Central memory CD8-positive, alpha-beta T cell (primary cell): ENCODE measurements at places on chromosomes 11 and 22.

DNA sequence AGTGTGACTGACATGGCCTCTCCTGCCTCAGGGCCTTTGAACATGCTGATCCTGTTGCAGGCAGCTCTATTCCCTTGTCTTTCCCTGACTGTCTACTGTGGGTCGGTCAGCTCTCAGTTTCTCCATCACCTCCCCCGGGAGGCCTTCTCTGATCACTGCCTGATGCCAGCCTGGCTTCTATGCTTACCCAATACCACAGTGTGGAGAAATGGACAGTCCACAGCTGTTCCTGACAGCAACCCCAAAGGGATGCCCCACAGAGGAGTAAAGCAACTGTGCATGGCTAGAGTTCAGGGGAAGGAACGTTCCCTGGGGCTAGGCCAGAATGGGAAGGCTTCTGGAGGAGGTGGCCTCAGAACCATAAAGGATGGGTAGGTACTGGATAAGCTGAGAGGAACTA, 354.3 kb downstream of the MIAT start:
- H3K27me3 ChIP-seq: no peaks in the 10 kb centered on the region
- no peak for DNase-seq
- no peak overlapping the region for H3K4me3 ChIP-seq
- H3K4me1 ChIP-seq: no peaks in the 10 kb centered on the region
- no peaks in the 10 kb centered on the region for H3K36me3 ChIP-seq

DNA sequence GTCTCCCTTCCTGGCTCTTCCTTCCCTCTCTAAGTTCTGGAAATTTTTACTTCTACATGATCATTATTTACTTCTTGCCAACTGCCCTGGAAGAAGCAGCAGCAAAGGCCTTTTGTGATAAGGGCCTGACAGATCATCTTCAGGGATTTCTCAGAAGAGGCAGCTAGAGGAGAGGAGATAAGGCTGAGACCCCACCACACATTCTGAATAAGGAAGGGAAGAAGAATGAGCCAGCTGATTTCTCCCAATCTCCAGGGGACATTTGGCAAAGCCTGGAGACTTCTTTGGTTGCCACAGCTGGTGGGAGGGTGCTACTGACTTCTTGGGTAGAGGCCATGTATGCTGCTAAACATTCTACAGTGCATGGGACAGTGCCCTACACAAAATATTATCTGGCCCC, 122.4 kb upstream of the OR9Q1 start:
- no peak overlapping the region for H3K4me3 ChIP-seq
- peaks cover 51% of the 10 kb centered on the region for H3K27me3 ChIP-seq
- H3K27ac ChIP-seq: no peak overlapping the region
- no peaks in the 10 kb centered on the region for H3K36me3 ChIP-seq

- peaks cover 21% of the 10 kb centered on the region for H3K27me3 ChIP-seq
- no peak overlapping the region for H3K4me3 ChIP-seq
- H3K4me1 ChIP-seq: no peaks in the 10 kb centered on the region
Observed at GRCh38 chr11:133826866-133827265, 18.4 kb downstream of the SPATA19 start.

- peaks cover 40% of the 10 kb centered on the region for H3K27me3 ChIP-seq
- no peak for DNase-seq
- H3K36me3 ChIP-seq: no peaks in the 10 kb centered on the region
- H3K27ac ChIP-seq: no peak overlapping the region
- H3K4me1 ChIP-seq: no peaks in the 10 kb centered on the region
- no peak overlapping the region for H3K4me3 ChIP-seq
Observed at GRCh38 chr22:32617271-32617670, 142.7 kb downstream of the FBXO7 start.

GRCh38 chr11:84549217-84549616, 1077.9 kb downstream of the DLG2 start:
- no peak for DNase-seq
- H3K4me3 ChIP-seq: no peak overlapping the region
- H3K4me1 ChIP-seq: no peaks in the 10 kb centered on the region
- no peak overlapping the region for H3K27ac ChIP-seq
- no peaks in the 10 kb centered on the region for H3K27me3 ChIP-seq

- H3K27me3 ChIP-seq: peaks cover 23% of the 10 kb centered on the region
- no peak overlapping the region for H3K27ac ChIP-seq
- no peaks in the 10 kb centered on the region for H3K36me3 ChIP-seq
- no peak for DNase-seq
- H3K4me1 ChIP-seq: no peaks in the 10 kb centered on the region
- no peak overlapping the region for H3K4me3 ChIP-seq
Observed at GRCh38 chr11:75655605-75656004, 13.2 kb downstream of the MAP6 start.

DNA sequence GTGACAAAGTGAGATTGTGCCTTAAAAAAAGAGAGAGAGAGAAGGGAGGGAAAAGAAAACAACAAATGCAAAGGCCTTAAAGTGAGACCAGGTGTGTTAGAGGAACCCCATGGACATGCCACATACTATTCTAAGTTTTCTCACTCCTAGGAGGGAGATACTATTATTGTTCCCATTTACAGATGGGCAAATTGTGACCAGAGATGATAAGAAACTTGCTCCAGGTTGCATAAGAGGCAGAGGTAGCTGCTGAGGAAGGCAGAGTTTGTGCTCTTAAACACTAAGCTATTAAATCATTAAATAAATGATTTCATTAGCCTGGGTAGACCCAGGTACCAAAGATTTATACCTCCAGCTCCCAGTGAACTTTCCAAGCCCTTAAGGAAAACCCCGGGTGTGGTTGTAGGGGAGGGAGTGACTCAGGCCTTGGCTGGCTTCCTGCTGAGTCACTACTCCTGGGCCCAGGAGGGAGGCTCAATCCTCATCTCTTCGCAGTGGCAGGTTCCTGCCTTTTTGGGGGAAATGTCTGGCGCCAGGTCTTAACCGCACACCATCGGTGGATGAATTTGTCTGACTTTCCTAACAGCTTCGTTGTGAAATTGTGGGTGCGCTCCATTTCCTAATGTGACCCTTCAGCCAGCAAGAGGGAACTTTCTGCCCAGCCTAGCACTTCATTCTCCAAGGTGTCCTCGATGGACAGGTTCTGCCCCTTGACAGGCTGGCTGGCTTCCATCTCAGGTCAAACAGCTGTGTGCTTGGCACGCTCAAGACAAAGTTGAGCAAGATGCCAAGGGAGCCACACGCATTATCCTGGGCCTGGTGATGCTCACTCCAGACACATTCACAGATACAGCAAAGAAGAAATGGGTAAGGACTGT, 33.4 kb upstream of the PTPRJ start:
- peaks cover 5% of the 10 kb centered on the region for H3K36me3 ChIP-seq
- H3K4me1 ChIP-seq: peaks cover 17% of the 10 kb centered on the region
- H3K27ac ChIP-seq: no peak overlapping the region
- no peak for DNase-seq
- no peak overlapping the region for H3K4me3 ChIP-seq

DNA sequence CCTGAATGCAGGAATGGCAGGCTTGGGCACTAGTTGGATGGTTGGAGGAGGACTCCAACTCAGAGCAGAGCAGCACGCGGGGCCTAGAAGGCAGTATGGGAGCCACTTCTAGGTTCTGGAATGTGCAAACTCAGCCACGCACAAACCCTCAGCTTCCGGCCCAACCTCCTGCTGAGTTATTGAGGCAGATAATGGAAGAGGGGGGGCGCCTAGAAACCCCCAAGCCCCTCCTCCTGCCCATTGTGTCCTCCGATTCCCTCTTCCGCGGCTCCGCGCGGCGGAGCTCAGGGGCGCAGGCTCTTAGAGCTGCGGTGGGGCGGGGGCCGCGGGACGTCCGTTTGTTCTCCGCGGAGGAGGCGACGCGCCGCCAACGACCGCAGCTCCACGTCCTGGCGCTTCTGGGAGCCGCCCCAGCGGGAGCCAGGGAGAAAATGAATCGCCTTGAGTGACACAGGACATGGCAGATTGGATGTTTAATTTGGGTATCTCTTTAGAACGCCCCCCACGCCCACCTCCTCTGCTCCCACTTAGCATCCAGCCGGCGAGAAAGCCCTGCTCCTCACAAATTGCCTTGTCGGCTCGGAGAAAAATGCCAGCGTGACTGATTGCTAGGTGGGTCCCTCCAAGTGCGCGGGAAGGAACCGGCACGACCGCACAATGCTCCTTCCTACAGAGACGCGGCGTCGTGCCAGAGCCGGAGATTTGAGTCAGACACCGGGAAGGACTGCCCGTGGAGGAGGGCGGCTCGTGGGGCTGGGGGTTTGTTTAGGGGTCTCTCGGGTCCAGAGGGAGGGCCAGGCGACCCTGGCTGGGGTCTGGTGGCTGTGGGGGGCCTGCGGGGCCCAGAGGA, 144.6 kb downstream of the NECTIN1 start:
- H3K36me3 ChIP-seq: no peaks in the 10 kb centered on the region
- H3K4me3 ChIP-seq: no peak overlapping the region
- DNase-seq: no peak
- H3K4me1 ChIP-seq: no peaks in the 10 kb centered on the region

GRCh38 chr22:32692371-32692770, 109.1 kb upstream of the TIMP3 start:
- H3K36me3 ChIP-seq: peaks cover 2% of the 10 kb centered on the region
- no peaks in the 10 kb centered on the region for H3K4me1 ChIP-seq
- no peak overlapping the region for H3K4me3 ChIP-seq
- peaks cover 62% of the 10 kb centered on the region for H3K27me3 ChIP-seq
- DNase-seq: no peak

DNA sequence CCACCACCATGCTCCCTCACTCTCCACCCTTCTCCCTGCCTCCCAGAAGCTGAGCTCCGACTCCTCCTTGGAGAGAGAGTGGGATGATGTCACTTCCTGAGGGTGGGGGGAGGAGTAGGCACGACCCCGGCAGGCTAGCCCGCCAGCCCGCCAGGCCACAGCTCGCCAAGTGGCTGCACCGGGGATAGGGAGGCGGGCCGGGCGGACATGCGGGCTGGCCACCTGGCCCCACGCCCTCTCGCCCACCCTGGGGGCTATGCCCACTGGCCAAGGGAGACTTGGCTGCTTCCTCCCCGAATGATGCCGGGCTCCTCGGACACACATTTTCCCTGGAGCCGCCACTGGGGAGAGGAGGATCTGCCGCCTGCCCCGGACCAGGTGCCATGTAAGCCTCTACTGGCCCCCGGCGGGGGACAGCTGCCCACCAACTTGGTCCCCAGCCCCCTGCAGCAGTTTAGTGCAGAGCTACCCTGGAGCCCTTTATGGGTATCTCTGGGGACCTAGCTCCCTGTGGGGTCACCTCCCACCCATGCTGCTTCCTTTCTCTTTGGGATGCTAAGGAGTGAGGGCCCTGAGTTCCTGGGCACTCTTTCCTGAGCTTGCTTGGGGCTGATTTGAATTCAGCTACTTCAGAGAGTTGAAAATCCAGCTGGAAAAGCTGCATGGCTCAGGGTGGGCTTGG, 33.7 kb upstream of the MYRF start:
- peaks cover 3% of the 10 kb centered on the region for H3K36me3 ChIP-seq
- no peak overlapping the region for H3K4me3 ChIP-seq
- no peaks in the 10 kb centered on the region for H3K4me1 ChIP-seq
- no peak for DNase-seq

- DNase-seq: peak; percentile 22
- no peaks in the 10 kb centered on the region for H3K4me1 ChIP-seq
- H3K36me3 ChIP-seq: no peaks in the 10 kb centered on the region
- no peak overlapping the region for H3K4me3 ChIP-seq
Observed at GRCh38 chr22:35023692-35024363, 42.1 kb upstream of the ISX start.

DNA sequence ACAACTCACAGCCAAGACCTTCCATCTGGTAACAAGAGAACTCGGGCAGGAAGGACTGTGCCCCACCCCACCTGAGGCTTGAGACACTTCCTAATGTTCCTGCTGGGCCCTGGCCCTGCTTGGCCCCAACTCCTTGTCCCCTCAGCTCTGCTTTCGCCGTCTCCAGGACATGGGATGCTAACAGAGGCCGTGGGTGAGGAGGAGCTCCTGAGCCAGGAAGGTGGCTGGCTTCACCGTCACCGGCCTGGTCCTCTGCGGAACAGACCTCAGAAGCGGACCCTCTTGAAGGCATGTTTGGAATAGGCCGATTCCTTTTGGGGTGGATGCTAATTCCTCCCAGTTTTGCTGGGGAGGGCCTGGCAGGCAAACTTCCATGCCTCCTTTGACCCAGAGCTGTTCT, 154.3 kb downstream of the CACNA1I start:
- DNase-seq: no peak
- H3K27ac ChIP-seq: no peak overlapping the region
- no peaks in the 10 kb centered on the region for H3K27me3 ChIP-seq
- H3K4me3 ChIP-seq: no peak overlapping the region
- no peaks in the 10 kb centered on the region for H3K4me1 ChIP-seq
- H3K36me3 ChIP-seq: no peaks in the 10 kb centered on the region

DNA sequence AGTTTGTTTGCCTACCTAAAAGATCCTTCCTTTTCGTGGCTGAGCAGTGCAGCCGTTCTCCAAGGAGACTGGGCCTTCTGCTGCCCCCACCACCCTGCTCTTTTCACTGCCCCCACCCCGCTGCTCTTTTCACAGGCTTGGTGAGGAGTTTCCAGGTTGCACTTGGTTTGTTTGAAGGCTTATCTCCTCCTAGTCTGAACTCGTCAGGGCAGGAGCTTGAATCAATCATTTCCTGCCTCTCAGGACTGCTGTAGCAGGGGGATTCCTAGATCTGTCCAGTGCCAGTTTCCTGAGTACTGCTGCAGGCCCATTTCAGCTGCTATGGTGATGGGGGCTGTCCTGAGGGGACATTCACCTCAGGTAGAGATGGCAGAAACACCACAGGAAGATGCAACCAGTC, 10.0 kb downstream of the MED15 start:
- H3K4me3 ChIP-seq: peak overlapping the region; percentile 54
- H3K4me1 ChIP-seq: peaks cover 63% of the 10 kb centered on the region
- H3K27me3 ChIP-seq: no peaks in the 10 kb centered on the region
- no peak for DNase-seq

DNA sequence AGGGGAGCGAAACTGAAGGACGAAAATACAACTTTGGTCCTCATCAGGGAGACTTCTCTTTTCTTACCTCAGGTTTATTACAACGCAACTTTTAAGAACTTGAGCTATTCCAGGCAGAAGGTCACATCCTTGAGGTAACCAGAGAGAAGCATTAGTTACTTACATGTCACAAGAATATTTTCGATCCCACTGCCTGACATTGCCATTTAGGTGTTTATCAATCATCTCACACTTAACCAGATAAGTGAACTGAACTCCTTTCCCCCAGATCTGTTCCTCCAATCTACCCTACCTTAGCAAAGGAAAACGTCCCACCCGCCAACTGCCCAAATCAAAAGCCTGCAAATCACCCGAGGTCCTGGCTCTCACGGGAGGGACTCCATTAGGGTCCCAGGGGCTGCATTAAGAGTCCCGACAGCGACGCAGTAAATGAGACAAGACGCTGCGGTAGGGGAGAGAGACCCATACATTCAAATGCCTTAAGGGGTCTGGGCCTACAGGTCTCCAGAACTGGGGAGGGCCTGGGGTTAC, 734 bp downstream of the ZNF280B start:
- peaks cover 10% of the 10 kb centered on the region for H3K4me1 ChIP-seq
- H3K27ac ChIP-seq: peak overlapping the region; percentile 45
- DNase-seq: no peak
- H3K4me3 ChIP-seq: peak overlapping the region; percentile 81
